ENCODE measurements at places on chromosomes 1 and 21.
A peak's percentile ranks its signal among the peaks of the same experiment; 100 is the strongest.

DNA sequence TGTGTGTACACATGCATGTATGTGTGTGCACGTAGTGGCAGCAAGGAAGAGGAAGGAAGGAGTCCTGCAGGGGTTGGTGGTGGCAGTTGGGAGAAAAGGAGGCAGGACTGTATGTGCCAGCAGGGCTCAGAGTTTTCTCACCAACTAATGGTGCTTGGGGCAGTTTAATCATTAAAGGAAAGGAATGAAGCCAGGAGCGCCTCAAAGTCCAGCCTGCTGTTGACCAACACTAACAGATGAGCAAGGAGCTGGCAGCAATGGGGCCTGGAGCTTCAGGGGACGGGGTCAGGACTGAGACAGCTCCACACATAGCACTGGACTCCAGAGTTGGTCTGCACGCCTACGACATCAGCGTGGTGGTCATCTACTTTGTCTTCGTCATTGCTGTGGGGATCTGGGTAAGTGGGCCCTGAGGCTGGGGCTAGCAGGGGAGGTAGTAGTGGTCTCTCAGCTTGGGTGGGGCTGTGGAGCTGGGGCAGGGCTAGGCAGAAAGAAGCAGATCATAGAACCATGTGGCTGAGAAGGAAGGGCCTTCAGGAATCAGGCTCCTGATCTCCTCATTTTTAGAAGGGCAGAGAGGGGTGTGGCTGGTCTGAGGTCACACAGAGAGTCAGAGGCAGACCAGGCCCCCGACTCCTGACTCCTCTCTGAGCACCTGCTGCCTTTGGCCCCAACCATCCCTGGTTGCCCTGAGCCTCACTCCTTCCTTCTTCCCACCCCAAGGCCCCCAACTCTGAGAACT, at the start of gene SLC5A9:
Gene SLC5A9, plus strand, starts transcription at position 216 of the 742 bp plus-strand sequence. Its CDS starts 21 bp downstream, at position 237.
- no peak for DNase-seq

- DNase-seq = no peak
Measured at GRCh38 chr1:154824179-154825000, 45.7 kb downstream of the KCNN3 start.

DNA sequence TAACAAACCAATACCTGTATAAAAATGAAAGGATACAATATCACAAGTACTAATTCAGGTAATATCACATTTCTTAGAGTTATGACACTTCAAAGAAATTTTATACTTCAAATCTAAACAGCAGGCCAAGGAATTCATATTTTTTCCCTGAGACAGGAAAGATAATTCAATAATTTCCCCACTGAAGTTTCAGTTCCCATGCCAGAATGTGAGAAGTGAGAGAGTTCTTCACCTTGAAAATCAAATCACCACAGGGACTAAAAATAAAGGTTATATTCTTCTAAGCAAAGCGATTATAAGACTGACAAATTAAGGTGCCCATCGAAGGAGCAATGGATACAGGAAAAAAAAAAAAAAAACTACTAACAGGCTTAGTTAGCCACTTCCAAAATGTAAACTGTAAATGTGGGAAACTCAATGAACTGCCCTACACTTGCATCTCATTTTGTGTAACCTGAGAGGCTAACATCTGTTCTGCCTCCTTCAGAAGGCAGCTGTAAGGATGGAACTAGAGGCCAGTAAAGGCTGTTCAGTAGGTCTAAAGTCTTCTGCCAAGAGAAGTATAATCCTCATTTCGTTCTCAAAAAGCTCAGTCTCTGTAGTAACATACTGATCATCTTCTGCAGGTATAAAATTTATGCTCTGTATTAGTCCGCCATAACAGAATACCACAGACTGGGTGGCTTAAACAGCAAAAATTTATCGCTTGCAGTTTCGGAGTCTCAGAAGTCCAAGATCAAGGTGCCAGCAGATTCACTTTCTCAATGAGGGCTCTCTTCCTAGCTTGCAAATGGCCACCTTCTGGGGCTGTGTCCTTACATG, 127.8 kb downstream of the RERE start:
- DNase-seq = no peak

DNA sequence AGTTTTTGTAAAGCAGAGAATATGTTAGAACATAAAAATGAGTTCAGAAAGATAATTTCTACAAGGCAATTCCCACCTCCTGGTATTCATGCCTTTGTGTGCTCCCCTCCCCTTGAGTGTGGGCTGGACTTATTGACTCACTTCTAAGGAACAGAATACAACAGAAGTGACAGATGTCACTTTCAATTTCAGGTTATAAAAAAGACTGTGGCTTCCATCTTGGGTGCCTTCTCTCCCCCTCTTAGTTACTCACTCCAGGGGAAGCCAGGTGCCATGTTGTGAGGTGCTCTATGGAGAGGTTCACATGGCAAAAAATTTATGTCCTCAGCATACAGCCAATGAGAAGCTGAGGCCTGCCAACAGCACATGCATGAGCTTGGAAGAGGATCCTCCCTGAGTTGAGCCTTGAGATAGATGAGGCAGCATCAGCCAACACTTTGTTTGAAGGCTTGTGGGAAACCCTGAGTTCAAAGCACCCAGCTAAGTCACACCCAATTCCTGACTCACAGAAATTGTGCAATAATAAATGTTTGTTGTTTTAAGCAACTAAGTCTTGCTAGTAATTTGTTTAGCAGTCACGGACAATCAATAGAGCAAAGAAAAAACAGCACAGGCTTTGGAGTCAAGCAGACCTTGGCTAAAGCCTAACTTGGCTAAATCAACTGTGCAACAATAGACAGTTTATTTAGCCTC, 73.5 kb upstream of the NGF start:
- no peak for DNase-seq

- DNase-seq = no peak
Measured at GRCh38 chr1:114677691-114678090, 7.8 kb upstream of the DENND2C start.

- no peak for DNase-seq
Measured at GRCh38 chr1:238458899-238459298, 568.2 kb upstream of the ZP4 start.

DNA sequence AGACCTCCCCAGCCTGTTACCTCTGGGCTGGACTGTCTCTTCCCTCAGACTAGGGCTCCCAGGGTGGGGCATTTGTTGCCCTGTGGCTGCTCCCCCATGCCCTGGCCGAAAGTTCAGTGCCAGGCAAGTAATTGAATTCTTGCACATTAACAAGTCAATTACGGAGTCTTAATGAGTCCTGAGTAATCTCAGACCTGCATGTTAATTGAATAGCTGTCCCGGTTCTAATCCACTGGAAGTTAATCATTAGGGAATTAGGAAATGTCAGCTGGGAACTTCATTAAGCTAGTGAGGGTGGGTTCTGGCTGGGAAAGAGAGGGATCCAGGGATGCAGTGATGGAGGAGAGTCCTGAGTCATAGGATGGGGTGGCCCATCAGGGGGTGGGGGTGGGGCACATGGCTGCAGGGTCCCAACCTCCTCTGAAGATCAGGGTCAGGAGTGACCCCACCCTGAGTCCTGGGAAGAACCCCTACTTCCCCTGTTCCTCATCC, 47.1 kb upstream of the CSF3R start:
- no peak for DNase-seq

- no peak for DNase-seq
Measured at GRCh38 chr1:11134898-11135266, 35.2 kb upstream of the EXOSC10 start.

DNA sequence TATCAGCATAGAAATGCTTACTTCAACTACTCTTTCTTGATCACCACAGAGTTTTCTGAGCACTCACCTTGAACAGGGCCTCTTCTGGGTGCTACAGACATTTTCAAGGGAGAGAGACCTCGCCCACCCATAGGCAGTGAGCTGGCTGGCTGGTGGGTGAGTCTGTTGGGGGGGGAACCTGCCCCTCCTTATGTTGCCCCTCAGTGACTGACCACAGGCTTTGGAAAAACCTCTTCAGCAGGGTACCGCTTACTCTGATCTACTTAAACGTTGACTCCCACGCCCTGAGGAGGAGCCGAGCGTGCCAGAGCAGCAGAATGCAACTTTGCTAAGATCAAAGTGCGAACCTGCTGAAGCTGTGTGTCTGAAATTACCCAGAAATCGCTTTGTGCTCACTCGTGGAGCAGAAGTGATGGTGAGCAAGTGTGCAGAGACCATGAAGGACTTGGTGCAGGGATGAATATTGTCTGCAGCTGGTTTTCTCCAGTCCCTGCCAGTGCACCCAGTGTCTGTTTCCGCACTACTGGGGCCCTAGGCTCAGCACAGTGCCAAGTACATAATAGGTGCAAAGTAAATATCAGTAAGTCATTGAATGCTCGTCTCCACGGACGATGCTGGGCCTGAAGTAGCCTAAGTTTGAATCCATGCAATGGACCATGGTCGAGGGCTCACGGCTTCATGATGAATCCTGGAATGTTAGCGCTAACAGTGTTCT, 158.7 kb upstream of the IRF2BP2 start:
- DNase-seq = no peak

- no peak for DNase-seq
Measured at GRCh38 chr1:236365999-236366570, 28.0 kb upstream of the EDARADD start.

GRCh38 chr1:55860798-55861519, 645.8 kb upstream of the USP24 start:
- no peak for DNase-seq

DNA sequence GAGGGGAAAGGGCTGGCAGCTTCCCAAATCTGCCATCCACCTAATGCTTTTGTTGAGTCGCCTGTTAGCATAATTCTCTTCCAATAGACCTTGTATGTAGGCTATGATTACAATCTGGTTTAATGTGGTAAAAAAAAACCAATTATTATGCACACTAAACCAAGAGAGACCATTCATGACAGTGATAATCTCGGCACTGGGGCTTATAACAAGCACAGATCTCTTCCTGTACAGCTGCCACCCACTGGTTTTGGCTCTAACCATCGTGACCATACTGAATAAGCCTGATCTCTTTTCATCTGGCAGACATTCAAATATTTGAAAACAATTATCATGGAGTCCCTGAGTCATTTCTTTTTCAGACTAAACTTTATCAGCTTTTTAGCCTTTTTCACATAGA, 12.0 kb upstream of the SYT14 start:
- DNase-seq = peak; percentile 94

- no peak for DNase-seq
Measured at GRCh38 chr1:179925922-179926849, 28.4 kb upstream of the CEP350 start.

- no peak for DNase-seq
Measured at GRCh38 chr1:228144993-228145343, 4.8 kb upstream of the GJC2 start.

GRCh38 chr1:202972046-202972445, 5.0 kb upstream of the CYB5R1 start:
- DNase-seq = no peak

- no peak for DNase-seq
Measured at GRCh38 chr21:19268686-19269085, 865.1 kb upstream of the TMPRSS15 start.

- no peak for DNase-seq
Measured at GRCh38 chr1:230149751-230150584, 82.9 kb downstream of the GALNT2 start.

- no peak for DNase-seq
Measured at GRCh38 chr1:225500624-225501192, 72.9 kb upstream of the LBR start.

DNA sequence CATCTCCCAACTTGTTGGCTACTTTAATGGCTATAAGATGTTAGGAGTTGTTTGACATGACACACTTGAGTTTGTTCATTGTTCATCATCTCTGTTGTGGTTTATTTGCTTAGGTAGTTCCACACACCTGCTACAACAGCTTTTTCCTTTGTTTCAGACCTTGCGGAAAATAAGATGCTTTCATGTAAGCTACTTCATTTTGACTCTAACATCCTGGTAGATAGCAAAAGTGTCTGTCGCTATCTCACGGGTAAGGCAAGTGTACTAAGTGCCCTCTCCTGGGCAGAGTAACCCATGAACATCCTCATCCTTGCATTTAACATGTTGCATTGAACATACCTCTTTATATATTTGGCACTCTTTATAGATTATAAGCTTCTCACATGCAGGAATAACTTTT, 1.6 kb upstream of the OR10T2 start:
- DNase-seq = no peak

DNA sequence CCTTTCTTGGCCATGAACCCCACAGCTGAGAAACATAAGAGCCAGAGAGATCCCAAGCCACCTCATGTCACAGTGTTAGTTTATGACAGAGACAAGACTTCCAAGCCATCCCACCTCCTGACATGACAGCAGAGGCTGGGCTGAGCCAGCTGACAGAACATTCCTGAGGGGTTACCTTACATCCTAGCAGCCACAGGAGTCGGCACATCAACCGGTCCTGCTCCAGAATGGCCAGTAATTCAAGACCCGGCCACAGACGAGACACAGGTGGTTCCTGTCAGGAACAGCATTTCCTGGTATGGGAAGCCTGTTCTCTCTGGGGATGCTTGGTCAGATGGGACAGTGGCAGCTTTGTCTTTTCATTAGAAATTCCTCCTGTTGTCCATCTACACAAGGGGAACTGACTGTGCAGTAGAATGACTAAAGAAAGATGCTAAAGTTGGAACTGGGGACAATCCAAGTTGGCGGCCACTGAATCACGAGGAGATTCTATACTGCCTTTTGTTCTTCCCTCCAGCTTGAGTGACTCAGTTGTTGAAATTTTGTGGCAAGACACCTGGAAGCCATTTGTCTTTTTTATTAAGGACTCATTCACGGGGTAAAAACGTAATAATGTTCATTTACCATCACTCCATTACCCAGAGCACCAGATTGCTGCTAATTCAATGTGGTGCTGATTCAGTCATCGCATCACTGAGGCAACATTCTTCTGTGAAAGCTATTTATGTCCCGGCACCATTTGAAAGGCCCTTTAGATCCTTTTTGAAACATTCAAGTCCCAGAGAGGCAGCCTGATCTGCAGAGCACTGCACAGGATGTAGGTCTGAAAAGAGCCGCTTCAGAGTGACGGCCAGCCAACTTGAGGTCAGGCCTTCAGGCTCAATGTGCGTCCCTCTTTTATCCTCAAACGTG, 37.2 kb upstream of the NPL start:
- DNase-seq = no peak

DNA sequence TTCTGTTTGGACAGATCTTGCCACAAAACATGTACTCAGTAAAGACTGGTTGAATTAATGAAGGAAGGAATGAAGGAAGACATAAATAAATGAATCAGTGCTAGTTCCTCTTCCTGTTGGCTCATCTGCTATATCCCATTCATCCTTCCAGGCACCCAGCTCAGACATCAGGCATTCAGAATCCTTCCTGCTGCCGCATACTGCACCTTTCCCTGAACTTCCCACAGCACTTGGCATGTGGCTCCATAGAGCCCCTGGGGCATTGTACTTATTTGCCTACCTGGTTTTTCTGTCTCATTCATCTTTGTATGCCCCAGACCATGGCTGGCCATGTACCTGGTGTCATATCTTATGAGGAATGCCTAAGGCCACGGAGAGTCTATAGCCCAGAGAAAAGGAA, 34.4 kb upstream of the ZNF648 start:
- no peak for DNase-seq

- DNase-seq = no peak
Measured at GRCh38 chr21:46675595-46676280, 40.3 kb downstream of the PRMT2 start.

- DNase-seq = no peak
Measured at GRCh38 chr21:34091607-34092006, 18.2 kb downstream of the MRPS6 start.

DNA sequence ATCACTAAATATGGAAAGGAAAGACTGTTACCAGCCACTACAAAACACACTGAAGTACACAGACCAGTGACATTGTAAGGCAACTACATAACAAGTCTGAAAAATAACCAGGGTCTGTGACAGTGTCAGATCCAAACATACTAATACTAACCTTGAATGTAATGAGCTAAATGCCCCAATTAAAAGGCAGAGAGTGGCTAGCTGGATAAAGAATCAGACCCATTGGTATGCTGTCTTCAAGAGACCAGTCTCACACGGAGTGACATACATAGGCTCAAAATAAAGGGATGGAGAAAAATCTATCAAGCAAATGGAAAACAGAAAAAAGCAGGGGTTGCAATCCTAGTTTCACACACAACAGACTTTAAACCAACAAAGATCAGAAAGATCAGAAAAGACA, 100.1 kb downstream of the MAGI3 start:
- no peak for DNase-seq
